LoVo (cell line): ENCODE measurements at places on chromosomes 3 and 15.

DNA sequence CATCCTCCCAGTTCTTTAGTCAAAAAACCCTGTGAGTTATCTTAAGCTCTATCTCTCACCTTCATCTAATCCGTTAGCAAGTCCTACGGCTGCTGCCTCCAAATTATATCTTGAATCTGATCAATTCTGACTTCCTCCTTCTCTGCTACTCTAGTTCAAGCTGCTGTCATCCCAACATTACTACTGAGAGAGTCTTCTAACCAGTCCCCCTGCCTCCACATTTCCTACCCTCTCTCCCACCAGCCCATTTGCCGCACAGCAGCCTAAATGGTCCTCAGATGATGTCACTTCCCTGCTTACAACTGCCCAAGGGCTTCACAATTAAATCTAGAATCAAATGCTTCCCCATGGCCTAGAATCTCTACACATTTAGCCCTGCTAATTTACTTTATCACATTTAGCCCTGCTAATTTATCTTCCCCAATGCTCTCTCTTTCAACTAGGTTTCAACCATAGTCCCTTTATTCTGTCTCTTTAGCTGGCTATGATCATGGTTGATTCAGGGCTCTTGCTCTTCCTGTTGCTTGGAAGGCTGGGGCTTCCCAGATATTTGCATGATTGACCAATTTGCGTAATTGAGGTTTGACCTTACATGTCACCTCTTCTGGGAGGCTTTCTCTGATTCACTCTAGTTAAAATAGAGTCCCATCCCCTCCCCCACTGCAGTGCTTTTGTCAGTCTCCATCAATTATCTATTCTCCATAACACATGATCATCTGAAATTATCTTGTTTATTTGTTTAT is 11.0 kb upstream of the ARL14 start:
- DNase-seq = no peak

DNA sequence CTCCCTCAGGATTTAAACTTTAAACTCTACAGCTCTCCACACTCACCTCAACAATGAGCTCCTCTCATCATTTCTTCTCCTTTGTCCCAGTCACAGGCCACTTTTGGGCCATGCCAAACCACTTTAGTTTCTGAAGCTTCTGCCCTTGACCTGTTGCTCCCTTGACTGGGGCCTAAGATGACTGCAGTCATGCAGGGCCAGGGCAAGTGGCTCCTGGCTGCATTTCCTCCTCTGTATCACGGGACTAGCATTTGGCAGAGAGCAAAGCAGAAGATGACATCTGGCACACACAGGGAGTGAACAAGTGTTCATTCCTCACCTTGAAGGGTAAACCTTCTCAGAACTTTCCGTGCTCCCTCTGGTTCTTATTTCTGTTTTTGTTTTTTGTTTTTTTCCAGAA is 136.9 kb downstream of the PDE8A start:
- no peak for DNase-seq

DNA sequence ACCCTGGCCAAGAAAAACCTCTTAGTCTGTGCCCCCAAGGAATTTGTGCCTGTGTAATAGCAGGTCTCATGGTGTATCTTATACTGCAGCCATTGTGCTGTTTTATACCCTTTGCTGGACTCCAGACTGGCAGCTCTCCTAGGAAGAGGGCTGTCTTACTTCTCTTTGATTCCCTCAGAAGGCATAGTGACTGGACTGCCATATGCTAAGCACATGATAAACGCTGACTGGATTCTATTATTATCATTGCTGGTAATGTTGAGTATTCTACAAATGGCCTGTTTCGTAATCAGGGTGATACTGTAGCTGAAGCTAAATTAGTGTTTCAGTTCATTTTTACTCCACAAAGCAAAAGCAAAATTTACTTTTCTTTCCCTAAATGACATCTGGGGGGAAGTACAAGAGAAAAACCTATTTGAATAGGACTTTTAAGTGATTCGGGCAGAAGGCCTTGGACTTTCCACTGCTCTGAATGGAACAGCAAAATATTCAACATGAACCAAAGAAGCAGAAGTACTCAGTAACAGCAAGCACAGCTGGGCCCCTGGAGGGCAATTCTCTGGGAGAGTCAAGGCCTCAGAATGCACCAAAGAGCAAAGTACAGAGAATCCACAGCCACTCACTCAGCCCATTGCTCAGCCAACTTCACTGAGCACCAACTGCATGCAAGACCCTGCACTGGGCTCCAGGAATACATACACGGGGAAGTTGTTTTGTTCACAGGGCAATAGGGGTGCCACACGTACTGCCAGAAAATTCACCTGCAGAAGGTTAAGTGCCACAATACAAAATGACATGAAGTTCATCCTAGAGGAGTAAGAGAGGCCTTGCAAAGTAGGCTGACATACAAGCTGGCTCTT is 7.9 kb upstream of the BCL2A1 start:
- DNase-seq = no peak

DNA sequence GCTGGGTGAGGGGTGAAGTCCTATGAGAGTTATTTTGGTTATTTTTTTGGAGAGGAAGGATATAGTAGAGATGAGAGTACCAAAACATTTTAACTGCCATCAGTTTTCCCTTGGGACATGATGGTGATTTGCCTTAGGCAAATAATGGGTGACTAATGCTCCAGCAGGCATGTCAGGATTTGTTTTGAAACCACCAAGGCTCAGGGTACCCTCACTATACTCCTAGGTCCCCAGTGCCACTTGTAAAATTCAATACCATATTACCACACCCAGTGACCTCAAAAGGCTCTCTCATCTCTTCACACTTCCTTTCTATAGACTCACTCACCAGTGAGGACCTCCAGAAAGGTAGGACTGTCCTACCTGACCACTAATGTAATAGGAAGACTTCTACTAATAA is 83.6 kb downstream of the WDR72 start:
- no peak for DNase-seq

DNA sequence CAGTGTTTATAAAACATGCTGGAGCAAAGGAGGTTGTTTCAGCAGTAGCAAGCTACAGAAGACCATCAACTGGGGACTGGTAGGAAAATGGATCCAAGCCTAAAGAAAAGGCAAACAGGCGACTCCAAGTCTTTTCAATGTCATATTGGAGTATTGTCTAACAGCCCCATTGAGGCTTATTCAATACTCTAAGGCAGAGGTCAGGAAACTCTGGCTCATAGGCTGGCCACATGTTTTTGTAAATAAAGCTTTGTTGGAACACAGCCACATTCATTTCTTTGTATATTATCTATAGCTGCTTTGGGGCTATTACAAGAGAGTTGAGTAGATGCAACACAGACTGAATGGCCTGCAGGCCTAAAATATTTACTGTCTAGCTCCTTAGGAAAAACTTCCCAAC is 77.5 kb downstream of the RPL22L1 start:
- DNase-seq = no peak

- DNase-seq = no peak
These were observed 167.6 kb upstream of the CADPS start for GRCh38 chr3:63042833-63043232.

DNA sequence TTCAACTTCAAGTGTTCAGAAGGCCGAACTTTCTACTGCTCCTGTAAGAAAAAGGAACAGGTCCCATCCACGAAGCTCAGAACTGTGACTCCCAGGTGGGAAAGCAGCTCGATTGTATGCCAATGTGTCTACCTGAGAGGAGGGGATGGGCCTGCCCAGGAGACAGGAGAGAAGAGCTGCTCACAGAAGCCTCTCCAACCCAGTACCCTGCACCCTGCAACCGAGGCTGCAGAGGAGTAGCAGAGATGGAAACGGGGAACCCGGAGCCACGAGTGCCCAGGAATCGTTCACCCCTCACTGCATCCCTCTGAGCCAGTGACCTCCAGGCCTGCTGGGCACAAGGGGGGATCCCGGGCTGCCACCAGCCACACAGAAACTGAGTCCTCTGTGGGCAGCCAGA is 86.5 kb upstream of the PRR23E start:
- DNase-seq = no peak

- DNase-seq = no peak
These were observed 131.1 kb downstream of the ANO10 start for GRCh38 chr3:43490640-43491185.

DNA sequence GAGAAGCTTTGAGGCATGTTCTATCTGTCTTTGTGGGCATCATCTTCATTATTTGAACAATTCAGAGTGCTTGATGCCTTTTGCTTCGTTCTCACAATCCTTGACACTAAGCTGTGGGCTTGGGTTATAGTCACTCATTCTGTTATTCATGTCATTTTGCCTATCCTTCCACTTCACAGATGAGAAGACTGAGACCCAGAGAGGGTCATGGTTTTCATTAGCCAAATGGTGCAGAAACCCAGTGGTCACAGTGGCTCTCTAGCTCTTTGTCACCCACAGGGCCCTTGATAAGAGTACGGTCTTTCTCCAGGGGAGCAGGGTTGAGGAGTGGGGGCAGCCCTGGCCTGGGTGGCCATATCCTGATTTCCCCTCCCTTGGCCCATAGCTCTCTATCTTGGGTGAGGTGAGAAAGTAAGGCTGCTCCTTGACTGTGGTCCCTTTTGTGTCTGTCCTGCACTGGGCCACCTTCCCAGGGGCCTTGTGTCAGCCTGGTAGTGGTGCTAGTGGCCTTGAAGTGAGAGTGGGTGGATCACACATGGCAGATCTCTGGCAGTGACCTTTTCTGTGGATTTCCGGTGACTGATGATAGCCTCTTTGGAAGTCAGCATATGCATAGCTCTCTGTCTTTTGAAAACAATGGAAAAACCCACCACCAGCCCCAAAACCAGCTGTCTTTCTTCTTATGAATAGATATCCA is 130.1 kb downstream of the IGF1R start:
- DNase-seq = no peak

GRCh38 chr3:51441282-51442030 is 50.4 kb downstream of the RBM15B start:
- DNase-seq = no peak

DNA sequence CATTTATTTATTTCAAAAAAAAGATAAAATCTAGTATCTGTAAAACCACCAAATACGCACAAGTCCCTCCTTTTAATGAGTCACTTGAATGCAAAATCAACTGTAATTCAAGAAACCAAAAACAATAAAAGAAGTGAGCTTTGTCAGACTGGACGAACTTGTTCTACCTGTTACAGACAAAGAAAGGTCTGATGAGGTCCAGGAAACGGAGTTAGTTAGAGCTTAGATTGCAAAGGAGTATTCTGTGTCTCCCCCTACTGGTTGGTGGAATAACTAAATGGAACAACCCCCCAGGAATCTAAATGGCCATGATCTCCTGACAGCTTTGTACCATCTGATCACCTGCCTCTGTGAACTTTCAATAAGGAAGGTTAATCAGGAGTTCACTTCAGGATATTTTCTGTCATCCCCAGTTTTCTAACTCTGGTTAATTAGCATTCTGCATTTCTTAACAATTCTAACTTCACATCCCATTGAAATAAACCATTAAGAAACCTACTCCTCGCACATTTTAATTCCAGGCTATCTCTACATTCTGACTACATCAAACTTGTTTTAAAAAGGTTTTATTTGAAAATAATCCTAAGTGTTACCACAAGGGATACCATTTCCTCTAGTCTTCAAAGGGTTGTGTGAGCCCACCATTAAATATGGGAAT is 333.0 kb upstream of the SATB1 start:
- DNase-seq = peak; percentile 81

DNA sequence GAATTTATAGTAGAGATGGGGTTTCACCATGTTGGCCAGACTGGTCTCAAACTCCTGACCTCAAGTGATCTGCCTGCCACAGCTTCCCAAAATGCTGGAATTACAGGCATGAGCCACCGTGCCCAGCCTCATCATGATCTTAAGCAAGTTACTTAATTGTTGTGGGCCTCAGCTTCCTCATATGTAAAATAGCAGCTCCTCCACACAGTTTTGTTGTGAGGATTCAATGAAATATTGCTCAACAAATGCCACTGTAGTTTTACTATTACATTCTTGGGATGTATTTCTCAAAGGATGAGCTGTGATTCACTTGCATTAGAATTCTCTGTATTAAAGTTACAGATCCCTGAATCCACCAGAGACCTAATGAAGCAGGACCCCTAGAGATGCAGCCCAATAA is 168.8 kb downstream of the ADAMTS9 start:
- no peak for DNase-seq

- DNase-seq = no peak
These were observed 2.3 kb downstream of the ANXA2 start for GRCh38 chr15:60395276-60396011.

- no peak for DNase-seq
These were observed 141.0 kb upstream of the HACD2 start for GRCh38 chr3:123725652-123726400.

- DNase-seq = no peak
These were observed 310.7 kb downstream of the RORA start for GRCh38 chr15:60918234-60918959.

GRCh38 chr3:132135628-132136333 is 101.0 kb upstream of the CPNE4 start:
- DNase-seq = peak; percentile 1

- DNase-seq = no peak
These were observed 647.2 kb upstream of the UBE2E2 start for GRCh38 chr3:22555753-22556435.

GRCh38 chr3:120203016-120203415 is 82.0 kb downstream of the GPR156 start:
- DNase-seq = no peak

DNA sequence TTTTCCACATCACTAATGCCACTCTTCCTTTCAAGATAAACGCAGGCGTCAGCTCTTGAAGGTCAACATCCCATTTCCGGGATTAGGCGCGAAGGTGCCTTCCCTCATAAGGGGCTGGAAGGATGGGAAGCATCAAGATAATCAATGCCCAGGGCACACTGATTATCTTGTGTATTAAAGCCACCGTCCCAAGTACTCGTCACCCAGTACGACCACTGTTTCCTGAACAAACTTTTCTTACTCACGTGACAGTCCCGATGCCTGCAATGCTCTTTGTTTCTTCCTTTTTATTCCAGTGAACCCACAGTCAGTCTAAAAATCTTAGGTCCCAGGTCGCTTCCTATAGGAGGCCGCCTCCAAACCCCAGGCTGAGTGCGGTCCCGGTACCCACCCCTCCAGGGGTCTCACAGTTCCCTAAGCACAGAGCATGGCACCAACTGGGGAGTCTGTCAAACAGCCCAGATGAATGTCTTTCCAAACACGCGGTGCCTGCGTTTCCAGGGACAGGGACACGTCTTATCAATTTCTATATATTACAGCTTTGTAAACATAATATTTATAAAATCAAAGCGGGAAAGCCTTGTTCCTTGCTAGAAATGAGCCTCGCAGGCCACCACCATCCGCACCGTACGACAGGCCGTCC is 589 bp downstream of the ANAPC13 start:
- DNase-seq = peak; percentile 13

GRCh38 chr3:39848365-39848764 is 39.0 kb downstream of the MYRIP start:
- DNase-seq = no peak

DNA sequence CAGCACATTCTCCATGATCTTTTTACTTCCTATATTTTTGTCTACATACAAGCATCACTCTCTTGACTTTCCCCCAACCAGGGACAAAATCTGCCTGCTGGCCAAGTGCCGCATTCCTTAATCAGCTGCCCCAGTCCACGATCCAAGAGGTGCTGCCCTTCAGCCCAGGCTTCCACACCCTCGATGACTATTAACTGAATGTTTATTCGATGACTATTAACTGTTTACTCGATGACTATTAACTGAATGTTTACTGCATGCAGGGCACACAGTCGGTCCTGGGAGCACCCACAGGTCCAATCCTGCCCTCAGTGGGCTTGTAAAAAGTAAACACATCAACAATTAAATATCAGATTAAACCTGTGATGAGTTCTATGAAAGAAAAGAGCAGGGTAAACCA is 256.9 kb downstream of the ARRDC4 start:
- DNase-seq = no peak
